ENCODE measurements at places on chromosomes 3 and 15.

- DNase-seq = no peak
Measured at GRCh38 chr3:9192248-9193025, 57.0 kb downstream of the SRGAP3 start.

DNA sequence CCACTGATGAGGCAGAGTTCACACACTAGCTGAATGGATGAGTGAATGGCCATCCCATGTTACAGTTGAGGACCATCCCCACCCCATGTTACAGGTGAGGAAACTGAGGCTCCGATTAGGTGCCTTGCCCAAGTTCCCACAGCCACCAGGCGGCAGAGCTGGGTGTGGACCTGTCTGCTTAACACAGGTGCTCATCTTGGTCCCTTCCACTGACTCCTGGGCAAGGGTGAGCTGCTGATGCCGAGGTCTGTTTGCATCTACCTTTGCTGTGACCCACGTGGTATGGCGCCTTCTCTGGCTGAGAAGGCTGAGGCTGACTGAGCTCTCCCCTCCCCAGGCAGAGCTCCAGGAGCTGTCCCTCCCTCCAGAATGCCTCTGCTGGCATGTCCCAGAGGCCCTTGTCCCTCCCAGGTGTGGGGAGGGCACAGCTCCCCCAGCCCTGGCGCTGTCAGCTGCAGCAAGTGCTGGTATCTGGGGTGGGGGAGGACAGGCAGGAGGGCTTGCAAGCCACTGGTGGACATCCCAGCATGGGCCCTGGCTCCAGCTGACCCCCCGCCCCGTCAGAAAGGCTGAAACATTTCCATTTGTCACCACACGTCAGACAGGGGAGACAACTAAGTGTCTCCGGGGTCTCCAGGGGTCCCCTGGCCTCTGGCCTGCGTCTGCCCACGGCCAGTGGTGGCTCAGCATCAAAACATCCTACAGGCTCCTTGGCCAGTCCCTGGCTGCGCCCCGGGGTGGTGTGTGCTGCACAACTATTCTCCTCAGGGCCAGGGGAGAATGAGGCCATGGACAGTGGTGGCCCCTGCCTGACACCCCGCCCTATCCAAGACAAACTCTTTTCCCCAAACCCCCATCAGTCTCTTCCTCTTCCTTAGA lies 105.4 kb downstream of the ADCY5 start:
- DNase-seq = no peak

- DNase-seq = no peak
Measured at GRCh38 chr3:56980798-56981390, 79.6 kb upstream of the SPATA12 start.

- no peak for DNase-seq
Measured at GRCh38 chr3:10247679-10248183, 528 bp upstream of the TATDN2 start.

DNA sequence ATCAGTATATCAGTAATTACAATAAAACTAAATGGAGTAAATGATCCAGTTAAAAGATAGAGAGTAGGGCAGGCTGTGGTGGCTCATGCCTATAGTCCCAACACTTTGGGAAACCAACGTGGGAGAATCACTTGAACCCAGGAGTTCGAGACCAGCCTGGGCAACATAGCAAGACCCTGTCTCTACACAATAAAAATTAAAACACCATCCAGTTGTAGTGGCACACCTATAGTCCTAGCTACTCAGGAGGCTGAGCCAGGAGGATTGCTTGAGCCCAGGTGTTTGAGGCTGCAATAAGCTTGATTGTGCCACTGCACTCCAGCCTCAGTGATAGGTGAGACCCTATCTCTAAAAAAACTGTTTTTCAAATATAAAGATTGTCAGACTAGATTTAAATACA lies 5.9 kb upstream of the KCNMB3 start:
- no peak for DNase-seq

DNA sequence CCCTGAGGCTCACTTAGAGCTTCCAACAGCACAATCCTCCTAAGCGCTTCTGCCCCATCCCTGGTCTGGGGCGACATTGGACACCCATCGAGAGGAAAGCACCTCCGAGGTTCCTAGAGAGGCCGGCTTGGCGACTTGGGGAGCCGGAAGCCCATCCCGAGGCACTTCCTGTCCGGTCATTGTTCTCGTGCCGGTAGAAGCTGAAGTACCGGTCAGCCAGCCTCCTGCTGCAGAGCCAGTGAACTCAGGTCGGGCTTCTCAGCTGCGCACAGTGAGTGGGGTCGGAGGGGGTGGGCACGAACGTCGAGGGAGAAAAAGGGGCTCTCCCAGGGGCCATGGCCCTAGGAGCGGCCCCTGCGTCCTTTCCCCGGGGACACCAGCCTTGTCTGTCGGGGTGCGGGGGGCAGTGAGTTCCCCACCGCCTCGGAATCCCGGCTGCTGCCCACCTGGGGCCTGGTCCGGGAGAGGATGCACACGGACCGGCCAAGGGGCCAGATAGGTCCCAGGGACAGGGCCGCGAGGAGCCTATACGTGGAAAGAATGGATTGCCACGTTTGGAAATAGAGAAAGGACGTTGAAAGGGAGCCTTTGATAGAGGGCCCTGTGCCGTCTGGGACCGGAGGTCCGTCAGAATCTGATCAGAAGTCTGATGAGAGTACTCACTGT lies at the start of gene ZNF35:
TSS of gene ZNF35 (plus strand) at position 169 of the 666 bp plus-strand sequence. CDS start 2,336 bp downstream, outside the sequence.
- DNase-seq = no peak

GRCh38 chr15:29045717-29046116 lies 159.9 kb downstream of the APBA2 start:
- DNase-seq = no peak

GRCh38 chr3:42149975-42150374 lies 58.8 kb downstream of the TRAK1 start:
- no peak for DNase-seq

DNA sequence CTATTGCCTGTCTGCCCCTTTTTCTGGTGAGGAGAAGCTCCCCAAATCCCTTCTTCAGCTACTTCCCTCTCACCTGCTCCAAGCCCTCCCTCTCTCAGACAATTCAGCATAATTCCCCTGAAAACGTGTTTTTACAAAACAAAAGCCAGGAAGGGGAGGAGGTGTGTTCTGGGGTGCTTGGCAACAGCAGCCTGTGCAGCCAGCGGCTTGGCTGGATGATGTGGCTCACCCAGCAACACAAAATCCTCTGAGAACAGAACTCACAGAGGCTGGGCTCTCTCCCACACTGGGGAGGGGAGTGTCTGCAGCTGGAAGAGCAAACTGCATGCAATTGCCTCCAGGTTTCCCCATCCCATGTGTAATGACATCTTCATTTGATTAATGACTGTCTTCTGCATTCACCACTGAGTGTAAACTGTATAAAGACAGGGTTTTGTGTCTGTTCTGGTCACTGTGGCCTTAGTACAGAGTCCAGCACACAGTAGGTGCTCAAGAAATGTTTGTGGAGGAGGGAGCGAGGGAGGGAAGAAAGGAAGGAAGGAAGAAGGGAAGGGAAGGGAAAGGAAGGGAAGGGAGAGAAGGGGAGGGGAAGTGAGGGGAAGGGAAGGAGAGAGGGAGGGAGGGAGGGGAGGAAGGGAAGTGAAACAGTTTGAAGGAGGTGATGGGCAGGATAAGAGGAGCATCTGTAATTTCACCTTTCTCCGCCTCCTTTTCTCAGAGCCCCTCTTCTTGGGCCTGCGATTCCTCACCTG lies 70.1 kb upstream of the GLCE start:
- DNase-seq = no peak

DNA sequence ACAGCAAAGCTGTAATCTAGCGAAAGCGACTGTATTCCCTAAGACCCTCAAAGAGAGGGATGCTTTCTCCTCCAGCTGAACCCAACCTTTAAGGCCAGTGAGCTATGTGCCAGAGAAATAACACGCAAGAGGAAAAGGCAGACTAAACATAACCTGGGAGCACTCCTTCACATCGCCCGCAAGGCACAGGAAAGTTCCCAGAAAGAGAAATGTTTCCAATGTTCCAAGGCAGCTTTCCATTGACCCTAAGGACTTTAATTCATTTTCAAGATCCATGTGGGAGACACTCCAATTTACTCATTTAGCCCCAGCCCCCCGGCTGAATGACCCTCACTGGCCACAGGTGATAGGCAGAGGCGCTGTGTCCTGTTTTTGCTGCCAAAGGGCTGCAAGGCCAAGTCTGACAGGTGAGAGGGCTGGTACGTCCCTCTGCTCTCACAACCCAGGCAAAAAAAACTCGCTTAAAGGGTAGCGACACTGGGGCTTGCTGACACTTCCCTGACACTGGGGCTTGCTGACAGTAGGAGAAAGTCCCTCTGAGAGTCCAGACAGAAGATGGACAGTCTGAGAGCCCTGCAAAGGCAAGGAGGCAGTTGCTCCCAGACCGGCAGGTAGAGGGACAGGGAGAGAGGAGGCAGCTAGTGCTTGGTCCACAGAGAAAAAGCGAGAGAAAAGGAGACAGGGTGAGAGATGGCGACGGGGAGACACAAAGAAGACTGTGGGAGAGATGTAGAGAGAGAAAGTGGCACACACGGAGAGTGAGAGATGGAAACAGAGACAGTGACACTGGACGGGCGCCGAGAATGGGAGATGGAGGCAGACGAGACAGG lies 702 bp downstream of the ARHGEF3 start:
- DNase-seq = no peak

GRCh38 chr3:124235446-124235845 lies 243.5 kb upstream of the ROPN1 start:
- DNase-seq = no peak

GRCh38 chr3:117549716-117550115 lies 840.1 kb downstream of the TUSC7 start:
- DNase-seq = no peak

- DNase-seq = no peak
Measured at GRCh38 chr15:71198846-71199245, 83.6 kb downstream of the THSD4 start.

- no peak for DNase-seq
Measured at GRCh38 chr3:196966526-196967401, 1.9 kb downstream of the PIGZ start.

- DNase-seq = no peak
Measured at GRCh38 chr3:4996223-4996765, 17.1 kb downstream of the BHLHE40 start.

DNA sequence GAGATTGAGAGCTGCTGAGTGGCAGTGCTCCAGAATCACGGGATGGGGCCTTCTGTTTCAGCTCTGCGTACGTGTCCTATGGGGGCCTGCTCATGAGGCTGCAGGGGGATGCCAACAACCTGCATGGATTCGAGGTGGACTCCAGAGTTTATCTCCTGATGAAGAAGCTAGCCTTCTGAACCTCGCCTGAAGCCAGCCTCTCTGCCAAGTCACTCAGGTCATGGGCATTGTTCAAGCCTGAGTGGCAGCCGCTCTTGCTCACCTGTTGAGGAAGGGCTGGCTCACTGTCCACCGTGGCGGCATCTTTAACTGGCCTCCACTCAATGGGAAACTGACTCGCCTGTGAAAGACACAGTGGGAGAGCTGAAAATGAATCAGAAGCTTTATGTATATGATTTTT lies 6.6 kb downstream of the POLR2H start:
- no peak for DNase-seq

- DNase-seq = no peak
Measured at GRCh38 chr3:12437221-12437605, 47.1 kb upstream of the TSEN2 start.

GRCh38 chr15:72307026-72307425 lies 12.9 kb downstream of the CELF6 start:
- DNase-seq = no peak

DNA sequence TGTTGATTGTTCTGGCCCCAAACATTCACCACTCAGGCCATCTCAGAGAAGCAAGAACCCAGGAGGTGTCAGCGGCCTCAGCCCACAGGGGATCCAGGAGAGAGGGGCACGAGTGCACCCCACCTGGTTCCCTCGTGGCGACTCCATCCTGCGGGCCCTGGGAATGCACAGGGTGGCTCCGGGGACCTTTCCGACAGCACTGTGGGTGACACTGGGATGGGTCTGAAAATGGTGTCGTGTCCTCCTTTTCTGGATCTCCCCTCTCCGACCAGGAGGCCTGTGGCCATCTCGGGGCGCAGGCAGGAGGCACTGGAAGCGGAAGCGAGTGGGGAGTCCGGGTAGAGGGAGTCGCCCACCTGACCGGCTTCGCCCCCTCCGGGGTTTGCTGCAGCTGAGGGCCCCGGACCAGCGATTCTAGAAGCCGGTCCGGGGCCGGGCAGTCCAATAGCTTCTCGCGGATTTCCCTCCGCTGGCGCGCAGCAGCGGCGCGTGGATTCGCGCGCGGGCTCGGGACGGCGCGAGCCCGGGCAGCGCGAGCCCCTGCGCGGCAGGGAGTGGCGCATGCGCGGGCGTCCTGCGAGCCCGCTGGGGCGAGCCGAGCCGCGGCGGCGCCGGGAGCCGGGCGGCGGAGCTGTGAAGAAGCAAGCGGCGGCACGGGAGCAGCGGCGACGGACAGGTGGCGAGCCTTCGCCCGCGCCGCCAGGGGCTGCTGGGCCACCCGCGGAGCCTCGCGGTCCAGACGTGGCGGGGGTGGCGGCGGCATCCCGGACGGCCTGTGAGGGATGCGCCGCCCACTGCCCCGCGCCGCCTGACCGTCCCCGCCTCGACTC lies at the start of gene DOCK3:
TSS of gene DOCK3 (plus strand) at position 579 of the 830 bp plus-strand sequence. CDS start 337 bp downstream, outside the sequence.
- peak; percentile 65 for DNase-seq

DNA sequence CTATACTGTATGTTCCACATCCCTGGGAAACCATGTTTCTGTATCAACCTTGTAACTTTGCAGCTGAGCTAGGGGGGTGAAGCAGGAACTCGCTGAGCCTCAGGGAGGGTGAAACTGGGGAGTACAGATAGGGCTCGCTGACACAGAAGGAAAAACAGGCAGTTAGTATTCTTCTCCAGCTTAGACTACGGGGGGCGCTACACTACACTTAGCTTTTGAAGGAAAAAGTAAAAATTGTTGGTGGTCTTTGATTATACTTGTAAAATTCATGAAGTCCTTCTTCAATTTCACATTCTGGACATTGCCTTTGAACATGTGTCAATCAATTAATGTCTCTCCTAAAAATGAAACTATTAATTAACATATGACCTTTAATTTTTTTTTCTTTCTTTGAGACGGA lies 73.5 kb upstream of the RGMA start:
- no peak for DNase-seq

GRCh38 chr3:174495928-174496327 lies 363.2 kb upstream of the NAALADL2 start:
- no peak for DNase-seq

- DNase-seq = no peak
Measured at GRCh38 chr3:63927422-63928280, 15.5 kb upstream of the SCAANT1 start.

DNA sequence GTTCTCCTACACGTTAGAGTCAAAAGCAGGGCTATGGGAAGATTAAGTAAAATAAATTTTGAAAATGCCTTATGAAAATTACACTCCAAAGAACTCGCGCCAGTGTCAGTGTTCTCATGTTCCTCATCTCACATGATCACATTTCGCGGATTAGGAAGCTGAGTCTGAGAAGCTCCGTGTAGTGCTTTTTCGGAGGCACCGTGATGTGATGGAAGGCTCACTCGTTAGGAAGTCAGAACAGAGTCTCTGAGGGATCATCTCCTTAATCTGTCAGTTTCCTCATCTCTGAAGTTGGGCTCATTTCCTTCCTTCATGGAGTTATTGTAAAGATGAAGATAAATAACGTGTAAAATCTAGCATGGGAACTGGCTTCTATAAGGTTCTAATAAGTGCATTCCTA lies 3.2 kb downstream of the ADIPOQ start:
- DNase-seq = no peak

DNA sequence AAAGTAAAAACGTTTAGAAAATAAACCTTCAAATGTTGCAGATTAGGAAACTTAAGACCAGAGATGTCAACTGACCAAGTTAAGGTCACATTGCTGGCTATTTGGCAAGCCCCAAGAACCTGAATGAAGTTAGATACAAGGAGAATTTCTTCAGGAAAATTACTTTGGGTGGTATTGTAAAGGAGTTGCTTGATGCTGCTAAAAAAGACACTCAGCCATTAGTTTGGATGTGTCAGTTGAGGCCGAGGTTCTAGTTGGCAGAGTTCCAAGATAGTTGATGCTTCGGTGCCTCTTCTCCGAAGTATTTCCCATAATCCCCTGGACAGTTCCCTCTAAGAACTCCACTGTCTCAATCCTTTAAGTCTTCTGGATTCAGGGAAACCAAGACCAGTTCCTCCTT lies 24.3 kb downstream of the SIAH2 start:
- DNase-seq = no peak

Measured in CD8-positive, alpha-beta memory T cell (primary cell).